Mammary epithelial cell (primary cell): ENCODE measurements at places on chromosomes 5 and 9. TPM values are rescaled to one million over a fixed set of nuclear protein-coding genes. Genes with fewer than 3 reads are reported as not detected.

Gene ZNF618
- total RNA-seq = 6.1 and 19.6 TPM in 2 replicates

- DNase-seq = no peak
Observed at GRCh38 chr5:132289097-132289496, 5.1 kb upstream of the SLC22A4 start.

- peak; percentile 82 for DNase-seq
Observed at GRCh38 chr9:22111954-22112247, 102.8 kb upstream of the CDKN2B start.

DNA sequence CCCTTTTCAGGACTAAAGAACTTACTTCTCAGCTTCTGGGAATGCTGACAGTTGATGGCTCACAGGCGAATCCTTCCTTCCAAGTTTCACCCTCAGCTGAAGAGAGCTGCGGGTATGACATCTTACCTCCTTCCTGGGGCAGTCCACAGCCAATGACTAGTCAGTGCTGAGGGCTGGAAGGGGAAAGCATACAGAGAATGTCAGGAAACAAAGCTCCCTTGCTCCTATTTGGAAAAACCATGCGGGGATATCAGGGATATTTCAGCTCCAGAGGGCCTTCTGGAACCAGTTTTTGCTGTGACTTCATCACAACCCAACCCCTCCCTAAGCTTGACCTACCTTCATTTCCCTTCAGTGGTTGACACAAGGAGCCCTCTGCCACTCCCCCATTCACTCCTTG is 15.7 kb downstream of the FTMT start:
- DNase-seq = no peak

Gene F2RL1
- 55.2 and 57.2 TPM in 2 replicates for total RNA-seq

DNA sequence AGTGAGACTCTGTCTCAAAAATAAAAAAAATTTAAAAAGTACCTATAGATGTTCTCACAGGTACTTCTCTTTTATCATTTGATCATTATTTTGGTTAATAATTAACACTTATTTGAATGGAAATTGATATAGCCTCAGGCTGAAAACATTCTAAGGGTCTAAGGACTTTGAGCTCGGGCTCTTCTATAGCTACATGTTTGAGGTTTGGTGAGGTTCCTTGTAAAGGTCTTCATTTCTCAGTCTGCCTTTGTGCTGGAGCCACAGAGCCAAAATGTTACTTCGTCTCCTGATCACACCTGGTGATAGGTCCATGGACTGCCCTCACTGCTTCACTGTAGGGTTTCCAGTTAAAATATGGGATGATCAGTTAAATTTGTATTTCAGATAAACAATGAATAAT is 22.6 kb downstream of the ARHGEF37 start:
- DNase-seq = no peak

- DNase-seq = no peak
Observed at GRCh38 chr5:11383506-11384095, 520.6 kb downstream of the CTNND2 start.

- DNase-seq = peak; percentile 25
Observed at GRCh38 chr9:27157097-27157496, 48.1 kb downstream of the TEK start.

GRCh38 chr9:134846187-134846586 is 34.4 kb upstream of the FCN2 start:
- no peak for DNase-seq

Gene GRXCR2
- total RNA-seq = not detected

DNA sequence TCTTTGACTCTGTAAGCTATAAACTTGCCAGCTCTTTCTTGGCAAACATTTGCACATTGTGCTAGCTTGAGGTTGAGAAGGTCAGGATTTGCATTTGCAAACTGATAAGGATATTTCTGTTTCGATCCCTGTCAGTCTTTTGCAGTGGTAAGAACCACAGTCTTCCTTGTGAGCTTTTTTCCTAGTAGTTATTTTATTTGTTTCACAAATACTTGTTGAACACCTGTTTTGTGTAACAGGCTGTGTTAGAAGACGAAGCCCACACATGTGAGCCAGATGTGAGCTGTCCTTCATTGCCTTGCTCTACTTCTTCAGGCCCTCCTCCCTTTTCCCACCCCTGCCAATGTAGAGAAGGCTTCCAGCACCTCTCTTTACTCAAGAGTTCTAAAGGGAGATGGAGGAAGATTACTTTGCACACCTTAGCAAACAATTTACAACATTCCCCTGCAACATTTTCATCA is 327.0 kb upstream of the KLF4 start:
- no peak for DNase-seq

Gene CDKN2B-AS1
- total RNA-seq = 1.8 TPM

Gene SPAAR
- total RNA-seq = 0.33 TPM

DNA sequence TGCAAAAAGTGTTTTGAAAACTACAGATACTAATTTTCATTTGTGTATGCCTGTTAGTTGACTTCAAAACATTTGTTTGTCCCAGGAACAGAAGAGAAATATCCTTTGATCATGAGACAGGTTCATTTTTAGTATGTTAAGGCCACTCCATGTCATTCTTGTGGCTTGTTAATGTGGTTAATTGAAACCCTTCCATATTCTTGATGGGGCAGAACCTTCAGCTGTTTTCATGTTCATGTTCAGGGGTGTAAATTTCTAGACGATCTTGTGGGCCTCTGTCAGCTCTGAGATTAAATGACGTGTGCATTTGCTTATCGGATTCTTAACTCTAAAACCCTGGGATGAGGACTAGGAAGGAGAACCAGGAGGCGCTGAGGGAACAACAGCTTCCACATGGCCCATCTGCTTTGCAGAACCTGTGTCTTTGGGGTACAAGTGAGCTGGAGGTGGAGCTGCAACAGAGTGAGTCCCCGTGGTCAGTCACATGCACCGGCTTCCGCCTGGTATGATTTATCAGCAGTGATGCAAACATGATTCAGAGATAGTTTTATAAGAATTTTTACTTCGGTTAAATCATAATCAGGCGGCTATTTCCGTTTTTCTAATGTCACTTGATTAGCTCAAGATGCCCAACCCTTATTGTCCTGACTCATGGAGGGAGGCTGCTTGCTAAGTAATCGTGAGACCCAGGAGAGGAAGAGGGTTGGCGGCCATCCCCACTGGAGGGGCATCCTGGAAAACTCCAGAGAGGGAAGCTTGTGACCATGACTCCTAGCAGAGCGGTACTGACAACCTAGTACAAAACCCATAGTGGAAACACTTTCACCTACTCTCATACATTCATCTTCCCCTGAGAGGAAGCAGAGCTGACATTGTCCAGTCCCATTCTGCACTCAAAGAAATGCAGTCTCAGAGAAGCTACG is 138.4 kb downstream of the C9orf152 start:
- DNase-seq = peak; percentile 17

Gene PCDHGA12
- 2.0 and 3.2 TPM in 2 replicates for total RNA-seq

GRCh38 chr9:87427851-87428506 is 69.7 kb upstream of the DAPK1 start:
- peak; percentile 67 for DNase-seq
